ENCODE measurements at places on chromosomes 1 and 21.

- DNase-seq, result no peak
These were observed 109.6 kb upstream of the GJB5 start for GRCh38 chr1:34645109-34645688.

GRCh38 chr1:53992085-53992874, 25.7 kb downstream of the LDLRAD1 start:
- no peak for DNase-seq

- no peak for DNase-seq
These were observed 21.9 kb downstream of the TSNAX start for GRCh38 chr1:231550448-231550781.

GRCh38 chr1:25204797-25205480, 27.4 kb downstream of the SYF2 start:
- no peak for DNase-seq

DNA sequence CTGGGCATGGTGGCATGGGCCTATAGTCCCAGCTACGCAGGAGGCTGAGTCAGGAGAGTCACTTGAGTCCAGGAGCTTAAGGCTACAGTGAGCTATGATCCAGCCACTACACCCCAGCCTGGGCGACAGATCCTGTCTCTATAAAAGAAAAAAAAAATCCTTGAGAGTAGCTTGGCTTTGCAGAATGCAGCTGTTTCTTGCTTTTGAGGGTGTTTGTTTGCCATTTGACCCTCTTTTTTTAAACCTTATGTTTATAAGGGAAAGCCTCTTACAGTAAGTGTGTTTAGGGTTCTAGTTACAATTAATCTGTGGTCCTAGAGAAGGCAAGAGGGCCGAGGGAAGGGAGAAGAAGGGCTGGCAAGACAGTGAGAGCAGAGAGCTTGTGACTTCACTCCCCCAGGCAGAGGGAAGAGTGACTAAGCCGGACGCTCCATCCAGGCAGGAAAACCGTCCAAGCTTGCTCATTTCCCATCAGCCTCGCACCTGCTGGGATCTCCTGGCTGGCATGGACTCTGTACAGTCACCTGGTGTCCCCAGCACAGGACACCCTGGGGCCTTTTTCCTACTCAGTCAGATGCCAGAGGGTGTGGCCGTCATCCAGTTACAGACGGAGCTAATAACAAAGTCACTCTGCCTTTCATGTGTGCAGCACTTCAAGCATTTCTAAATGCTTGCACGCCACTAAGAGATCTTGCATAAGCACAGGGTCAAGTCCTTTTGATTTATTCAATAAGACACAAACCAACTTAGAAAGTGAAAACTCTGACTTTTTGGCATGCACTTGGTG, 55.5 kb upstream of the PSEN2 start:
- peak; percentile 63 for DNase-seq

GRCh38 chr1:26530410-26530894, 891 bp downstream of the RPS6KA1 start:
- DNase-seq, result no peak

DNA sequence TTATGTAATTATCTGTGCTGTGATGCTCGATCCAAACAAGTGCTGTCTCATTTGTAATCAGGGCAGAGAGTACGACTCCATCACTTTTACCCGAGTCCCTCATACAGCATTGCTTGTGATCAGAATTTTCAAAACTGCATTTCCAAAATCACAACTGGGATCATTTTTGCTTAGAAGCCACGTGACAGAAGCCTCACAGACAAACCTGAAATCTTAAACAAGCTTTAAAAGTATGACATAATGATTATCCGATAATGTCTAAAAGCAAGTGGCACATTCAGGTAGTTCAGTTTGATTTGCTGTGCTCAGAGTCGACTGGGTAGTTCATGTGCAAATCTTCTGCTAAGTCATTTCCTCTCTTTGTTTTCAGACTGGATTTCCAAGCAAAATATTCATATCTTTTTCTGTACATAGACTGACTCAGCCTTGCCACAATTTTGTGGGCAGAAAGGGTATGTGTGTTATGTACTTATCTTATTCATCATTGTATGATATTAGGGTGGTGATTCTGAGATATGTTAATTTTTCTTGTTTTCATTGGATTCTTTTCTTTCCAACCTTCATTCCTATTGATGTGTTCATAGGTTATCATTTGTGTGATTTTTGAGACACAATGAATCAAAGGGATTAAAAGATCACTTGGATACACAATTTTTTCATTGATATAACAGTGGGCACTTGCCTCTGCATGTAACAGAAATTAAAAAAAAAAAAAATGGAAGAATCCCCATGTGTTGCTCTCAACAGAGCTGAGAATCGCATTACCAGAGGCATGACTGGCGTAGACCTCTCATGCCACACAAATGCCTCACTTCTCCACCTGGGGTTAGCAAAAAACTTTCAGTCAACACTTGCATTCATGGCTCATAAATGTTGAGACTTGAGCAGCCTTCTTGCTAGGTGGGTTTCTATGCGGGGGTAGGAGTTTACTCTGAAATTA, 355.7 kb downstream of the LTN1 start:
- DNase-seq, result peak; percentile 65

DNA sequence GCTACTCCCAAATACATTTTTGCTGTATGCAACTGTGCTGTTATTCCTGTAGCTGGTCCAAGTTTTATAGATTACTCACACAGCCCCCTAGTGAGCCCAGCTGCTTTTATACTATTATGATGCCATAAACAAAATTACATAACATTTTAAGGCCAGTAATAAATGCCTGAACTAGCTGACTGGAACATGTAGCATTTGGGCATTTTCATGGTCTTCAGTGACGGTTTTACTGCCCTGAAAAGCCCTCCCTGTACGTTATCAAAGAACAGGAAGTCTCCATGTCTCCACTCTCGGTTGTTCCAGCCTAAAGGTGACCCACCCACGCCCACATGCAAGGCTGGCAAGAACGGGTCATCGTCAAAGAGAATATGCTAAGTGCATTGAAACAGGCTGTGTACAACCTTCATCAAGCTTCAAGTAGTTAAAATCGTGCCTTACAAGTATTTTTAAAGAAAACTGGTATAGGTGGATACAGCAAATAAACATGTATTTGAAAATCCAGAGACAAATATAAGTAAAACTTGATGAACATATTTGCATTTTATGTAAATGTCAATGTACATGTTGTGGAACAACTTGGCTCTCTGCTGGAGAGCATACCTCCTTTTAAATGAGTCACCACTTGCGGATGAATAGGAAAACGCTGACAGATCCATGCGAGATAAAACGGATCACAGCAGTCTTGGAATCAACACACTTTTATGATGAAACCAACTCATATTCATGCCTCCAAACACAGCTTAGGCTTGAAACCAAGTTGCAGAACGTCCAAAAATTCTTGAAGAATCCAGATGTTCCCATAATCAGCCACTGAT, 520.5 kb downstream of the SMYD3 start:
- DNase-seq, result peak; percentile 67

DNA sequence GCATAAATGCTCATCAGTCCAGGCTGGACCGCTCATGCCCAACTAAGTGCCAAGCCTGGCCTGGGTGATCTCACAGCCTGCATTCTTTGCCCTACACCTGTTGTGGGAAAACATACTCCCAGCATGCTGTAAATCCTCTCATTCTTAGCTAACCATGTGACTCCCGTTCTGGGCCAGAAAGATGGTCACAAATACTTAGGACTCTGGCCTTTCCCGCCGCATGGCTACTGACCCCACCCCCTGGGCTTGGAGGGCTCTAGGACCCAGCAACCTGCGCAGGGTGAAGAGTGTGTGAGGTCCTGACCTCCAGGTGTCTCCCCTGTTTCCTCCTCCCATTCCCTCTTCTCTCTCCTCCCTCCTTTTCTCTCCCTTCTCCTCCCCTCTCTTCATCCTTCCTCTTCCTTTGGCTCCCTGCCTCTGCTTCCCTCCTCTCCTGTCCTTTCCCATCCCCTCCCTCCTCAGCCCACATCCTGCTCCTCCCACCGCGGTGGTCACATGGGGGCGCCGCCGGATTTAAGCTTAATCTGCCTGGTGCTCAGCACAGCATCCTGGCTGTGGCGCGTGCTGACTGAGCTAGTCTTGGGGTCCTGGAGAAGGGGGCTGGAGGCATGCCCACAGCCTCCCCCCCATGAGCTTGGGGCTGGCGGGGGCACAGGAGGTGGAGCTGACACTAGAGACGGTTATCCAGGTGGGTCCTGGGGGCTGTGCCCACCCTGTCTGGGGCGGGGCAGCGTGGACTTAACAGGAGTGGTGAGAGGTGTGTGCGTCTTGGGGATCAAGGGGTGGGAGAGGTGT, at the start of gene CROCC:
TSS of gene CROCC (plus strand) at position 541 of the 795 bp plus-strand sequence. CDS start at position 629, 88 bp downstream.
- no peak for DNase-seq

- no peak for DNase-seq
These were observed 690.6 kb upstream of the ZP4 start for GRCh38 chr1:238581332-238581731.

GRCh38 chr1:44575396-44575795, 98.9 kb downstream of the TMEM53 start:
- DNase-seq, result no peak

DNA sequence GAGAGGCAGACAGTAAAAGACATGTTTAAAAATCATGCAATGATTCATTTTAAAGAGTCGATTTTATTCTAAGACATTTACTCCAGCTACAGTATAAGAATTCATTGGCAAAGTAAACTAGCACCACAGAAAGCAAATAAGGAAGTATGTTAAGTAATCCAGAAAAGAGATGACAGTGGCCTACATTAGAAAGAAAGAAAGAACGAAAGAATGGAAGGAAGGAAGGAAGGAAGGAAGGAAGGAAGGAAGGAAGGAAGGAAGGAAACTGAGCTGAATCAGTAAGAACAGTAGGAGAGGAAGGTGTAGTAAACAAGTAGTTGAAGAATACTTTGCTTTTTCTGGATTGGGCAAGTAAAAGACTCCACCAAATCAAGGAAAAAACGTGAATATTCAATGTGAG, 62.2 kb downstream of the ZZZ3 start:
- no peak for DNase-seq

- no peak for DNase-seq
These were observed 187.4 kb upstream of the ATP1B1 start for GRCh38 chr1:168918860-168919741.

DNA sequence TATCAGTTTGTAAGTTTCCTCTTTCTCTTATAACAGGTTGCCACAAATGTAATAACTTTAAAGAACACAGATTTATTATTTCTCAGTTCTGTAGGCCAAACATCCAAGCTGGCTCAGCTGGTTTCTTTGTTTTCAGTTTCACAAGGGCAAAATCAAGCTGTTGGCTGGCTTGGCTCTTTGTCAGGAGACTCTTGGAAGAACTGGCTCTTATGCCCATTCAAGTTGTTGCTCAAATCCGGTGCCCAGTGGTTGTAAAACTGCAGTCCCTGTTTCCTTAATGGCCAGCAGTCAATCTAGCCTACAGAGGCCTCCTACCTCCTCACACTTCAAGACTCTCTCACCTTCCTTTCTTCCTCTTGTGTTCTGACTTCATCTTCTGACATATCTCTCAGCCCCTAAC, 1171.0 kb downstream of the MRPL39 start:
- DNase-seq, result no peak

DNA sequence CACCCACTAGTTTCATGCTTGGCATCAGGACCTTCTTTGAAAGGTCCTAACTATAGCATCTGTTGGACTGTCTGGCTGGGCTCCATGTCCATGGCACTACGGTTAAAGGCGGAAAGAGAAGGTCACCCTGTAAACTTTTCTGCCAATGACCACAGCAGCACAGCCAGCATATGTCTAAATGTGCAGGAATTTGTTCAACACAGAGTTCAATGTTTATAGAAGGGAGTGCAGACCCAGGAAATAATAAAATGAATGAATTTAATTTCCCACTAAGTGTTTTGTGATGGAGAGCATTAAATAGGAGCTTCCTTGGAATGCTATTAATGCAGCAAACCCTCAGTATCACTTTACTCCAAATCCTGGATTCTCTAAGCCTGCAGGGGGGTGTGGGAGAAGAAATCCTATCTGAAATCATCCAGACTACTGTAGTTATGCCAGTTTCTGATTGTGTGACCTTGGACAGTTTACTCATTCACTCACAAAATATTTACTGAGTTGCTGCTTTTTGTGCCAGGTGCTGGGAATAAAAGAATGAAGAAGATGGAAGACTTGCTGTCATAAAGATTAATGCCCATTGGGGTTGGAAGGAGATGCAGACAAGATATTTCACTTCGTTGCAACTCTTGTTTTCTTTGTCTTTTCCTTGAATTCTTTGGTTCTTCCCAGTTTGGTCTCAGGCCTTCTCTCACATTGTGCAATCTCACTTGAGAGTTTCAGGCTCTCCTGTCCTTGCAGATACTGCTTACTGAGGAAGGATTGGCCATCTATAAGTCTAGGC, 195.0 kb downstream of the ROR1 start:
- no peak for DNase-seq

DNA sequence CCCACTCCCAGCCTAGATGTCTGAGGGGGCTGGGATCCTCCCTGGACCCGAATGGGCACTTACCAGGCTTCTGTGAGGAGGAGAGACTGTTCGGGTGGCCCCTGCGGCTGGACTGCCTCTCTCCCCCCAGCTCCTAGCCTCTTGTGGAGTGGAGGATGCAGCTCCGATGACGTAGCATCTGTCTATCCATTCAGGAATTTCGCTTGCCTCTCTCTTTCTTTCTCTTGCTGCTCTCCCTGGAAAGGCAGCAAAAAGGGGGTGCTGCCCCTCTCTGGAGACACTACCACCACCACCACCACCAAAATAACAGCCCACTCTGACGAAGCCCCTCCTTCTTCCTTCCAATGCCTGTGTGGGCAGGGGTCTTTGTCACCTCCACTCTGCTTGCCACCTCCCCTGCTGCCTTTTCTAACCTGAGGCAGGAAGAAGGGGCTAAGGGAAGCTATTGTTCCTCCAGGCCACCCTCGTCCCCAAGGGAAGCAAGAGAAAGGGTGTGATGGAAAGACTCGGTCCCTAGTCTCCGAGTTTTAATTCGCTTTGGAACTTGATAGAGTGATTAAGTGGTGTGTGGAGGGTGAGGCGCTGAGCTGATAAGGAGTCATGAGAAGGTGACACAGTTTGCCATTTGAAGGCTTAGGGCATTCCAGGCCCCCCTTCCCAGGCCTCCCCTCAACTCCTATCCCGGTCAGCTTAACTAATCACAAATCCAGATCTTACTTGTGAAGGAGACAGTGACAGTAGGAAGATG, 60.5 kb downstream of the RHBG start:
- no peak for DNase-seq

All from AG04450 (cell line).